ENCODE measurements at places on chromosomes 6 and 20. TPM values are rescaled to one million over a fixed set of nuclear protein-coding genes. Genes with fewer than 3 reads are reported as not detected.

Gene IMPG1
- not detected for total RNA-seq

Gene BPIFB1
- not detected for total RNA-seq

Gene PNLDC1
- total RNA-seq: not detected

Gene FOXC1
- total RNA-seq: 9.8 TPM

Gene SKIC2
- total RNA-seq: 35.4 TPM

Gene ABCF1
- total RNA-seq: 29.5 TPM

Gene SLC17A2
- not detected for total RNA-seq

Gene TOX2
- total RNA-seq: 5.2 TPM

Gene CDKN1A
- total RNA-seq: 169 TPM

Gene NRSN1
- 1.5 TPM for total RNA-seq

Gene SMLR1
- not detected for total RNA-seq

Gene CTCFL
- total RNA-seq: not detected

Gene TREM1
- total RNA-seq: 0.98 TPM

Gene CENPW
- 6.4 TPM for total RNA-seq

Gene SNAP91
- total RNA-seq: 4.7 TPM

Gene POM121L2
- not detected for total RNA-seq

Gene CARMIL1
- 19.6 TPM for total RNA-seq

Gene TSHZ2
- total RNA-seq: 30.4 TPM

Gene TFAP2A
- 19.4 TPM for total RNA-seq

Gene BPIFA1
- not detected for total RNA-seq

Gene TPD52L1
- total RNA-seq: 85.0 TPM

Gene METTL24
- total RNA-seq: 6.6 TPM

Gene SEL1L2
- total RNA-seq: not detected

Gene SCUBE3
- 0.49 TPM for total RNA-seq

Gene RAMACL
- 2.2 TPM for total RNA-seq

Gene CLVS2
- total RNA-seq: 1.5 TPM

Gene NMBR
- not detected for total RNA-seq

Gene CCN6
- total RNA-seq: not detected

Gene CAGE1
- not detected for total RNA-seq

Gene GRM1
- not detected for total RNA-seq

Gene SLC26A8
- not detected for total RNA-seq

Gene SLC17A1
- total RNA-seq: not detected

Gene UBE3D
- total RNA-seq: 8.3 TPM

Gene VARS2
- 18.9 TPM for total RNA-seq

Gene BTBD3
- 45.9 TPM for total RNA-seq

Gene ZHX3
- total RNA-seq: 26.8 TPM

Gene PTGIS
- total RNA-seq: 51.1 TPM

Measured in vagina (tissue), 2 donors.